ENCODE measurements at places on chromosomes 5 and 9.

DNA sequence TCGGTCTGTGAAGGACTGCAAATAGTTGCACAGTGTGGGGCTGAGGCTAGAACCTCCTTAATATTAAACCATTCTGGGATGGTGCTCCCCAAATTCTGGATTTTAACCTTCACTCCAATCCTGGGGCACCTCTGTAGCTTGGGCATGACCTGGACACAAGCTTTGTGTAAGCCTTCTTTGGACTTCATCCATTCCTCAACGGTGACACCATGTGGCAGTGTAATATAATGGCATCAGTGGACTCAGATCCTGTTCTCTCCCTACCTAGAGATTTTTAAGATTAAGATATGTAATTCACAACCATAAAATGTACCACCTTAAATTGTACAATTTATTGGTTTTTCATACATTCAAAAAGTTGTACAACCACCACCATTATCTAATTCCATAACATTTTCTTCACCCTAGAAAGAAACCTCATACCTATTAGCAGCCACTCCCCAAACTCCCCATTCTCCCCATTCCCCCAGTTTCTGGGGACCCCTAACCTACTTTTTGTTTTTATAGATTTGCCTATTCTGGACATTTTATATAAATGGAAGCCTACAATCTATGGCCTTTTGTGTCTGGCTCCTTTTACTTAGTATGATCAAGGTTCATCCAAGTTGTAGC is 4.8 kb upstream of the PLGRKT start:
- no peak for DNase-seq

DNA sequence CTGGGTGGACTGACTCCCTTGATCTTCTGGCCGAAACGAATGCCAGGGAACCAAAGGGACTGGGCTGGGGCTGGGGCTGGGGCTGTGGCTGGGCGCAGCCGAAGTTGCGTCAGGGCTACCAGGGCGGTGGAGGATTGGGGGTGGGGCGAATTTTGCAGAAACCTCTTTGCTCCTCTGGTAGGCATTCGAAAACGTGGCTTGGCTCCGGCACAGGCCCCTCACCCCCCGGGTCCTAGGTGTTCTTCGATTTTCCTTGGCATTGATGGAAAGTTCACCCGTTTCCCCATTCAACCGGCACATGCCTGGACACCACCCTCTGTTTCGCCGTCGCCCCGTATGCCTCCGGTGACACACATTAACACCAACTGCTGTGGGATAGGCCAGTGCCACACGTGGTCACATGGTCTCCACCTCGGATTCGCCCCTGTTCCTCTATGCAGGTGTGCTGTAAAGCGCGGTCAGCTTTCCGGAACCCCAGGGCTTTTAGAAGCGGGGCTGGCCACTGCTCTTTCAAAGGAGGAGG is 477.1 kb downstream of the SPATA31A7 start:
- DNase-seq = no peak

- DNase-seq = no peak
Measured at GRCh38 chr9:32574858-32575257, 1.9 kb upstream of the NDUFB6 start.

- no peak for DNase-seq
Measured at GRCh38 chr9:135592331-135592590, 30.7 kb downstream of the PAEP start.

DNA sequence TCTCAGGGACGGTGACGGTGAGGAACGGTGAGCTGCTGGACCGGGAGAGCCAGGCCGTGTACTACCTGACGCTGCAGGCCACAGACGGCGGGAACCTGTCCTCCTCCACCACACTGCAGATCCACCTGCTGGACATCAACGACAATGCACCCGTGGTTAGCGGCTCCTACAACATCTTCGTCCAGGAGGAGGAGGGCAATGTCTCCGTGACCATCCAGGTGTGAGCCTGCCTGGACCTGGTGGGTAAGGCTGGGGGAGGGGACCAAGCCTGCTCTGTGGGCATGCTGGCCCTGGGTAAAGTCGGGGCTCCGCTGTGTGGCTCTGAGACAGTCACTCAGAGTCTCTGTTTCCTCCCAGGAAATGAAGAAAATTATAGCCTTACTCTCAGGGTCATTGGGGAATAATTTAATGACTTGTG is 29.3 kb downstream of the CDHR2 start:
- DNase-seq = peak; percentile 48

GRCh38 chr9:15641291-15641690 is 88.4 kb downstream of the CCDC171 start:
- no peak for DNase-seq

- DNase-seq = no peak
Measured at GRCh38 chr9:79868567-79869189, 296.9 kb downstream of the TLE4 start.

DNA sequence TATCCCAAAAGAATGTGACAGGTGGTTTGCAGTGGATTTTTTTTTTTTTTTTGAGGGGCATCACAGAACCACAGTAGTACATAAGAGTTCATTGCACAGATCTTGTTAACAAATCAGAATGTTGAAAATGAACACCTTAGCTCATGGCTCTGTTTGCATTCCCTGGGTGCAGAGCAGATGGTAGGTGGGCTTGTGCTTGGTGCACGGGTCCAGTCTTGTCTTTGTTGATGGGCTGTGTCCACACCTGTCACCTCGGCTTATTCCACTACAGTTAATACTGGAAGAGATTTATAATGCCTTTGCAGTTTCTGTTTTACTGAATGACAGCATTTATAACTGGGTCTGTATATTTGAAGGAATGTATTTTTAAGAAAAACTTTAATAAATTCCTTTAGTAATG is 146.6 kb downstream of the KDM4C start:
- DNase-seq = no peak

- DNase-seq = peak; percentile 76
Measured at GRCh38 chr5:53323943-53324642, 156.3 kb upstream of the FST start.

- peak; percentile 69 for DNase-seq
Measured at GRCh38 chr9:93143830-93144530, 9.9 kb upstream of the NINJ1 start.

GRCh38 chr5:179729303-179729702 is 3.3 kb upstream of the MAML1 start:
- DNase-seq = no peak

DNA sequence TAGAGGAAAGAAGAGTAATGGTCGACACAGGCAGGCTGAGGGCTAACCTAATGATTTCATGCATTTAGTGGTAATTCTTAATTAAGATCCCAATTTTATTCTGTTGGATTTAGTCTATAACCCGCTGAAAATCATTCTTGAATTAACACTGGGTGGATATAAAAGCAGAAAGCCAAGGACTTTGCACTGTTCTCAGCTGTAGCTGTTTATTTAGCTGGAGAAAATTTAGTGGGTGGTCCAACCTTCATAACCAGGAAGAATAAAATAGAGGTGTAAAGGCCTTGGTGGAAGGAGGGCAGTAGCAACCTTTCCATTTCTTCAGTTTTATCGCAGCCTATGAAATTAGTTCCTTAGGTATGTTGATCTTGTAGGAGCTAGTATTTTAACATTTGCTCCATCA is 92.3 kb downstream of the GHR start:
- DNase-seq = no peak

GRCh38 chr9:97703437-97704344 is 6.6 kb upstream of the XPA start:
- DNase-seq = peak; percentile 93

GRCh38 chr5:174514325-174514724 is 210.1 kb upstream of the MSX2 start:
- no peak for DNase-seq

DNA sequence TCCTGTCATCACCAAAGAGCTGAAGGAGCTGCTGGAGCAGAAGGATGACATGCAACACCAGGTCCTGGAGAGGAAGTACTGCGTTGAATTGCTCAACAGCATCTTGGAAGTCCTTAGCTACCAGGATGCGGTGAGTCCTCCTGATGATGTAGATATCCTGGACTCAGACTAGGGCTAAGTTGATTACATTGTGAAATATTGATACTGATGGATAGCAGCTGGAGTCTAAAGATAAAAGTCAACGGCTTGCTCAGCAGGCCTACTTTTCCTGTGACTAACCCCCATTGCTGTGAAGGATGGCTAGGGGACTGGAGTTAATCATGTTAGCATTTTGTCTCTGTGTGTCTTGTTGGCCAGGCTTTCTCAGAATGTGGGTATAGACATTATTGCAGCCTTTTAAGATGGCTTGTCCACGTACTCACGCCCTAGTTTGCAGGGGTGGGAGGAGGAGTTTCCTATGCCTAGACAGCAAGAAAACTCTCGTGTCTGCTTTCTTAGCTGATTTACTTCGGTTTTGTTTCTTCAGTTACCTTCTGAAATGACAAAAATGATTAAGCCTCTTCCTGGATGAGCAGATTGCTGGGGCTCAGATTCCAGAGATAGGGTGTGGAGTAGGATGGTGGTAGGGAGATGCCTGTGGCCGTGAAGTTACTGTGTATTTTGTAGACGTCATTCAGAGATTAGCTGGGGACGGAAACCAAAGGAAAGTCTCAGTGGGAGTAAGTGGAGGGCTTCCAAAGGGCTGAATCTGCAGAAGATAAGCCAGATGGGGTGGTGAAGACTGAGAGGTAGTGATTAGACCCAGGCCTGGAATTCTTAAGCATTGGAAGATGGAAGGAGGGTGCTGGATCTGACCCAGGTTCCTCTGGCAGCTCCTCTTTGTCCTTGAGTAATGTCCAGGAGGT is 166.3 kb downstream of the DOCK2 start:
- peak; percentile 91 for DNase-seq

GRCh38 chr5:87394411-87395165 is 18.1 kb downstream of the CCNH start:
- peak; percentile 32 for DNase-seq

- DNase-seq = no peak
Measured at GRCh38 chr9:105114318-105114717, 130.1 kb upstream of the SLC44A1 start.

DNA sequence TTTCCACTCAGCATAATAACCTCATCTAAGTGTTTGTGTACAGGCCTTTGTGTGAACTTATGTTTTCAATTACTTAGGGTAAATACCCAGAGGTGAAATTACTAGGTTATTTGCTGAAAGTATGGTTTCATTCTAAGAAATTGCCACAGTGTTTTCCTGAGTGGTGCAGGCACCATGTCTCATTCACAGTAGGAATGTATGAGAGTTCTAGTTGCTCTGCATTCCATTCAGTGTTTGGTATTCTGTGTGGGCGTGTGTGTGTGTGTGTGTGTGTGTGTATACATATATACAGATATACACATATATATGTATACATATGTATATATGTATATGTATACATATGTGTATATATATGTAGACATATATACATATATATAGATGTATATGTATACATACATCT is 8.8 kb upstream of the SVEP1 start:
- DNase-seq = no peak

DNA sequence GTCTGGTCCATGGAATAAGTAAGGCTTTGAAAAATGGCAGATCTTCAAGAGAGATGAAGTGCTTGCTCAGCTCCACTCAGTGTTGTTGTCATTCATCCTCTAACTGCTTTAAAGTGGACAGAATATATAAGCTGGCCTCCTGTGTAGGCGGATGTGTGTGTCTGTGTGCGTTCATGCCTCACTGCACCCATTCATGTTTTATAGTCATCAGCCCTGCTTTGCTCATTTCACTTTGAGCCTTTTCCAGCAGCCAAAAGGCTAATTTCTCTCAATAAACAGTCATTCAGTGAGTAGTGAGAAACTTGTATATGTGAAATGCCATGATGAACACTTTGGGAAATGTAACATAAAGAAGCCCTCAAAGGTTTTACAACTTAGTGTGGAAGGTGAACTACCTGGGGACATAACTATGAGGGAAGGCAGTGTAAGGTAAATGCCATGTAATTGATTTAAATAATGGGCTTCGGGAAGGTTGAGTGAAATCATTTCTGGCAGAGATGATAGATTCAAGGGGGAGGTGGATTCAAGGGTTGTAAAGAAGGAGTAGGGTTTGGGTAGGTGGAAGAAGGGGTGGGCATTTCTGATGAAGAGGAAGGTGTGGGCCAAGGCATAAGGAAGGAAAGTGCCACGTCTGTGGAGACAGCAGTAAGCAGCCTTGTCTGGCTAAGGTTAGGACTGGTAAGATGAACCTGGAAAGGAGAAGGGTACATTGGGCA is 15.7 kb downstream of the TTC23L start:
- DNase-seq = no peak

GRCh38 chr5:107564931-107565372 is 105.8 kb downstream of the EFNA5 start:
- DNase-seq = peak; percentile 35

DNA sequence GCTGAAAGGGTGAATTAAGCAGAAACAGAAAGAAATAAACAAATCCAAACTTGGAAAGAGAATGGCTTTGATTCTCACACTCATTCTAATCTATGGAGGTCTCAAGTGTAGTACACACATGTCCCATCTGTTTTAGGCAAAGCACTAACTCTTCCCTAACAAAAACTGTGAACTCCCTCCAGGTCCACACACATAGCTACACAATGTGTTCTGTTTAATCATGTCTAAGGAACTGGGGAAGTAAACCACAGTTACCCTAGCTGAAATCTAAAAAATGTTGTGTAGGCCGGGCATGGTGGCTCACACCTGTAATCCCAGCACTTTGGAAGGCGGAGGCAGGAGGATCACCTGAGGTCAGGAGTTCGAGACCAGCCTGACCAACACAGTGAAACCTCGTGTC is 118.7 kb upstream of the FST start:
- DNase-seq = no peak

GRCh38 chr5:13346401-13346800 is 598.1 kb downstream of the DNAH5 start:
- DNase-seq = no peak

- no peak for DNase-seq
Measured at GRCh38 chr9:99349870-99350269, 127.8 kb downstream of the SEC61B start.

DNA sequence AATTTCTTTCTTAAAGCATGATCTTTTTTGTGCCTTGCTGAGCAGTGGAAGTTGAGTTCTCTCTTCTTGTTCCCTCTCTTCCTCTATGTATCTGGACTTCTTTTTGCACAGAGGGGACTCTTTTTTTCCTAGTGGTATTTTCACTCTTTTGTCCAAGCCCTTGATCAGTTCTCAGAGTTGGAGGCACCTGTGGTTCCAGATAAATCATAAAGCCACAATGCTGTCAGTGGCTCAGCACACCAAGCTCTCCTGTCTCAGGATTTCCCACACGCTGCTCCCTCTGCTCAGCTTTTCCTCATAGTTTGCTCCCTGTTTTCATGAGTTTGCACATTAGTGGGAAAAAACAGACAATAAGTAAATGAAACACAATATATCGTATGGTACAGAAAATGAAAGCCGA is 110.3 kb upstream of the ZNF608 start:
- DNase-seq = no peak

DNA sequence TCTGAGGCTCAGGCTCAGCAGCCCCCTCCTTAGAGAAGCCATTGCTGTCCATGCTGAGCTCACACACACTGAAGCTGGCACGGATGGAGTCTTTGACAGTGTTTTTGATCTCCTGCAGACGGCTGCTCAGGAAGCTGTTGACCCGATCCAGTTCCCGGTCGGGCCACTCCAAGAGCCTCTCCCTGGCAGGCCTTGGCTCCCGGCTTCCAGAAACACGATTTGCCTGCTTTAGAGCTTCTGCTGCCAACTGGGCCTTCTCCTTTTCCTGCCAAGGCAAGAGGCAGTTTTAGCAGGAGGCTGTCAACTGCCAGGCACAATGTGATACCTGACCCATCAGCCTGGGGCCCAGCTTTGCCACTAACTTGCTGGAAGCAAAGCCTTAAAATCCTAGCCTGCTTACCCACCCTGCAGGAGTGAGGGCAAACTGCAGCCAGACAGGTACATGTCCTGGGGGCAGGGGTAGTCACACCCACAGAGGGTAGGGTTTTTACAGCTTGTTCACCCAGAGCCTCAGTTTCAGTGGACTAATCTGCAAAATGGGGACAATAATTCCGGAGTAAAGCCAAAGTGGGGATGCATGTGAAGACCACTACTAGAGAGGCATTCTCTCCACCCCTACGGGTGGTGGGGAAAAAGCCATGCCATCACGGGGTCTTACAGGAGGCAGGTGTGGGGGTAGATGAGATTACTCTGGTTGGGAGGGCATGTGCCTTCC is 8.3 kb upstream of the DDX41 start:
- DNase-seq = no peak

Measured in HT1080 (cell line).